ENCODE measurements at places on chromosomes 12 and 14. TPM values are rescaled to one million over a fixed set of nuclear protein-coding genes. Genes with fewer than 3 reads are reported as not detected.

Gene CACNA2D4
- 0.28 TPM for total RNA-seq

Gene NEUROD4
- total RNA-seq, result not detected

DNA sequence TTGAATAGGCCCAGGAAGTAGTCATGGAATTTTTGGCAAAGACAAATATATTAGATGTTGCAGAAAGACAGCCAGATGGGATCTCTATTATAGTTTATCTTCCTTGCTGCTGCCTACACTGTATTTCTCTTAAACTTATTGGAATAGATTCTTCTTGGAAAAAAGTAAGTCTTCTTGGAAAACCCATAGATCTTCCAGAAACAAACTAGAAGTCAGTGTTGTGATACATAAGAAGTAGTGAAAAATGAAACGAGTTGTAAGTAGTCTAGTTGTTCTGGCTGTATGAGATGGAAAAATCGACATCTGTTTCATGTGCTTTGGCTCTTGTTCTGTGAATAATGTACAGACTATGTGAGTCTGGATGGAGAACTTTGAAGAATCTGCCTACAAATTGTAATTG lies 29.0 kb downstream of the GLIPR1L2 start:
- no peak for DNase-seq

- DNase-seq, result no peak
These were observed 123.4 kb upstream of the CPSF6 start for GRCh38 chr12:69115951-69116350.

DNA sequence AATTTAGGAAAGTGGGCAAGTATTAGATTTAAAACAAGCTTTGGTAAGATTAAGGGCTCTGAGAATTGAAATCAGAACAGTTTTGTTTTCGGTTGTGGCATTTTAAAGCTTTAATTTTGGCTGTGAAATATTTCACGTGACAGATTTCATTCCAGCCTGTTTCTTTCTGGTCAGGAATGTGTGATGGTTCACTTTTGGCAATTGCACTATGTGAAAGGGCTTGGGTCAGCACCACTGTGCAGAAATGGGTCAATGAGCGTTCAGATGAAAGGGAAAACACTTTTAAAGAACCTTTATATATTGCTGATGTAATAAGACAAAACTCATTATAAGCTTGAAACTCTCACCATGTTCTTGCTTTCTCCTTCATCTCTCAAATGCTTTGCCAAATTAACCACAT lies 17.1 kb downstream of the NUBPL start:
- DNase-seq, result no peak

GRCh38 chr14:53124786-53125185 lies 28.3 kb downstream of the DDHD1 start:
- no peak for DNase-seq

DNA sequence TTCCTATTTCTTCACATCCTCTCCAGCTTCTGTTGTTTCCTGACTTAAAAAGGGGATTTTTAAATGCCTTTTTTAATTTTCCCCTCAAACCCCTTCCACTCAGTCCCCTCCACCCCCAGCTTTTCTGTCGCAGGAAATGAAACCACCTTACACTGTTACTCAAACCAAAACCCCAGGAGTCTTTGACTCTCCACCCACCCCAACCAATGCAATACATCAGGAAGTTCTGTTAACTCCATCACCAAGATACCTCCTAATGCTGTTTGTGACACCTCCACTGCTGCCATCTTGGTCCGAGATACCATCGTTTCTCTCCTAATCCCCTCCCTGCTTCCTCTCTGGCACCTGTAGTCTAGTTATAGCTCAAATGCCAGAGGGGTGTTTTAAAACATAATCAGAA lies 25.4 kb upstream of the CPM start:
- DNase-seq, result no peak

DNA sequence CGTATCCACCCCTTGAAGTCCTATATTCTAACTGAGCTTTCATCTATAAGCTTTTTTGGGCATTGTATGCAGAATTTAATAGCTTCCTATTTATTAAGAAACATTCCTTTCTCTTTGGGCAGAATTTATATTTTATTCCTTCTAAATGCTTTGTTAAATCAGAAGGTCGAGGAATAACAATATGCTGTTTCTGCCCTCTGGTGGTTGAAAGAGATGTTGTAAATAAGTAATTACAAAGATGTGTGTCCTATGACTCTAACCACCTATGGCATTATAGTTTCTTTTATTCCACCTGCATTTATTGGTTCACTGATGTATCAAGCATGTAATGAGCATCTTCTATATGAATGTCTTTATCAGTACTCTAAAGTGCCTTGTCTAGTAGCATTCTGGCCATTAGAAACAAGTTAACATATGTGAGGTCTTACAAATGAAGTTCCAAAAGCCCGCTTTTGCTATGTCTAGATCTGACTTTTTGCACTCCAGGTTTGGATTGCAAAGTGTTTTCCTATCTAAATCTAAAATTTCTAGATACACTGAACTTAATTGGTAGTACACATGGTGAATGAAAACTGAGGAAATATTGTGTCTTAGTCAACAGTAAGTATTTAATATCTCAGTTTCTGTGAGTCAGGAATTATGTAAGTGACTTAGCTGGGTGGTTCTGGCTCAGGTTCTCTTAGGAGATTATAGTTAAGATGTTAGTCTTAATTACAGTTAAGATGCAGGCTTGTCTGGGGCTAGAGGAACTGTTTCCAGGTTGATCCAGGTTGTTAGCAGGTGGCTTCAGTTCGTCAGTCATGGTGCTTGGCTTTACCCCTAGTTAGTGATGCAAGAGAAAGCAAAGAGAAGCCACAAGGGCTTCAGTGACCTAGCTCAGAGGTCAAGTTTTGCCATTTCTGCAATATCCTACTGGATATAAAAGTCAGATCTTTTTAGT lies 57.5 kb downstream of the PLEKHA5 start:
- peak; percentile 71 for DNase-seq

DNA sequence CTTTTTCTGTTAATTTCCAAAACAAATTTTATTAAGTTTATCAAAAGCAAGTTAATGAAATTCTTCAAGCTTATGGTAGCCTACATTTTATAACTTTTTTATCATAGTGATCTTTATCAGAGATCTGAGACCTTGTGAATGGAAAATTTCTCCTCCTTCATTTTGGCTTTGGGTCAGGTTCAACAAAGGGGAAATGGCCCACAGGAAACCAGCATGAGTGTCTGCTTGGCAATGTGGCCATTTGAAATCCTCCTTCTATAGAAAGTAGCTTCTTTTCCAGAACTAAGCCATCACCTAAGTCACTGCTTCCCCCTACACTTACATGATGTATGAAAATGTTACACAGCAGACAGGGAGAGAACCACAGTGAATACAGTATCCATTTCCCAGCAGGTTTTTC lies 1.6 kb downstream of the RHOJ start:
- peak; percentile 28 for DNase-seq

Gene KRT77
- not detected for total RNA-seq

DNA sequence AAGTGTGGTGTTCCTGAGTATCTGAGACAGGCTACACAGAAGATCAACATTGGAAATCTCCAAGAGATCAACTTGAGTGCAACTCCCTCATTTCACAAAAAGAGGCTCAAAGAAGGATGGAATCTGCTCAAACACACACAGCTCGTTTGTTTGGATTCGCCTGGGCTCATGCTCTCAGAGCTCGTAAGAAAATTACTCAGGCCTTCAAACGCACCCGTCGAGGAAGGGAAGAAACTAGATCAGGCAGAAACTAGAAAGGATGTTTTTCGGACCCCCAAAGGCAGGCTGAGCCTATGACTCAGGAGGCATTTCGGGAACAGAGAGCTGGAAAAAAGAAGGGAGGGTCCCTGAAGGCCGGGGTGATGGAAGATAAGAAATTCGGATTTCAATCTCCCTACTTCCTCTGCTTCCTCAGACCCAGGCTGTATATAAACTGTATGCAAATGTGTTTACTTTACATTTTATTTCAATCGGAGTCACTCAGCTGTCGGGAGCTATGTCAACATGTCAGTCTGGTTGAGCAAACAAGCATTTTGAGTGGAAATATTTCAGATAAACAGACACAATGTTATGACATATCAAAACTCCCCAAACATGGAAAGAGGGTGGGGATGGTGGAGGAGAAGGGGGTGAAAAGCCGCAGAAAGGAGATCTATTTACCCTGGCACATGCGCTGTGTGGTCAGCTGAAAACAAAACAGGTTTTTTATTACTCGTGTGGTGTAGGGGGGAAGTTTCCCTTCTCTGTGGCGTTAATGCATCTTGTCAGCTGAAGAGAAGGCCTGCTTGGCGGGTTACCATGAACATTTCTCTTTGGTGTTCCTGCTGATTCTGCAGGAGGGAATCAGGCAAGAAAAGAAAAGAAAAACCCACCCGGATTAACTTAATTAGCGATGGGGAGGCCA lies 129.1 kb upstream of the TBX3 start:
- peak; percentile 74 for DNase-seq

DNA sequence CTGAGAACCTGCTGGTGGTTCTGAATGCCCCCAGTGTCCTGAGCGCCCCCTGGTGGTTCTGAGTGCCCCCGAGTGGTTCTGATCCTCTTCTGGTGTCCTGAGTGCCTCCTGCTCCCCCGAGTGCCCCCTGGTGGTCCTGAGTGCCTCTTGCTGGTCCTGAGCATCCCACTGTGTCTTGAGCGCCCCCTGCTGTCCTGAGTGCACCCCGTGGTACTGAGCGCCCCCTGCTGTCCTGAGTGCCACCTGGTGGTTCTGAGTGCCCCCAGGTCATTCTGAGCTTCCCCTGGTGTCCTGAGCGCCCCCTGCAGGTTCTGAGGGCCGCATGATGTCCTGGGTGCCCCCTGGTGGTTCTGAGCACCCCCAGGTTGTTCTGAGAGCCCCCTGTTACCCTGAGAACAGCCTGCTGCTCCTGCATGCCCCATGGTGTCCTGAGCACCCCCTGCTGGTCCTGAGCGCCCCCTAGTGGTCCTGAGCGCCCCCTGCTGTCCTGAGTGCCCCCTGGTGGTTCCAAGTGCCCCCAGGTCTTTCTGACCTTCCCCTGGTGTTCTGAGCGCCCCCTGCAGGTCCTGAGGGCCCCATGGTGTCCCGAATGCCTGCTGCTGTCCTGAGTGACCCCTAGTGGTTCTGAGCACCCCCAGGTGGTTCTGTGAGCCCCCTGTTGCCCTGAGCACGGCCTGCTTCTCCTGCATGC lies 1165.4 kb downstream of the TMEM121 start:
- no peak for DNase-seq

Gene ZNF891
- total RNA-seq, result 0.56 TPM

Gene RASSF8
- 50.5 TPM for total RNA-seq

DNA sequence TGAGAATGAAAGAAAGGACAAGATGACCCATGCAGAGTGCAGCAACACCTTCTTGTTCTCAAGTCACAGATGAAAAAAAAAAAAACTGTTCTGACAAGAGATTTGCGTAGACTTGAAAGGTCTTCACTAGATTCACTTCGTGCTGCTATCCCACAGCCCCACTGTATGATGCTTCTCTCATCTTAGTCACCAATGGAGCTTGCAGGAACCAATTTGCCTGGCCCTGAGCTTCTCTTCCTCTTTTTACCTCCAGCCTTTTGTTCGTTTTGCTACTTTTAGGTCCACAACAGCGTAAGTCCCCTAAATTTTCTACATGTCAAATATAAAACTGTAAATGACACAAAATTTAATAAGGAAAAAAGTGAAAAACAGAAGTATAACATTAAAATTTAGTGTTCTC lies 107.9 kb upstream of the NAP1L1 start:
- DNase-seq, result no peak

DNA sequence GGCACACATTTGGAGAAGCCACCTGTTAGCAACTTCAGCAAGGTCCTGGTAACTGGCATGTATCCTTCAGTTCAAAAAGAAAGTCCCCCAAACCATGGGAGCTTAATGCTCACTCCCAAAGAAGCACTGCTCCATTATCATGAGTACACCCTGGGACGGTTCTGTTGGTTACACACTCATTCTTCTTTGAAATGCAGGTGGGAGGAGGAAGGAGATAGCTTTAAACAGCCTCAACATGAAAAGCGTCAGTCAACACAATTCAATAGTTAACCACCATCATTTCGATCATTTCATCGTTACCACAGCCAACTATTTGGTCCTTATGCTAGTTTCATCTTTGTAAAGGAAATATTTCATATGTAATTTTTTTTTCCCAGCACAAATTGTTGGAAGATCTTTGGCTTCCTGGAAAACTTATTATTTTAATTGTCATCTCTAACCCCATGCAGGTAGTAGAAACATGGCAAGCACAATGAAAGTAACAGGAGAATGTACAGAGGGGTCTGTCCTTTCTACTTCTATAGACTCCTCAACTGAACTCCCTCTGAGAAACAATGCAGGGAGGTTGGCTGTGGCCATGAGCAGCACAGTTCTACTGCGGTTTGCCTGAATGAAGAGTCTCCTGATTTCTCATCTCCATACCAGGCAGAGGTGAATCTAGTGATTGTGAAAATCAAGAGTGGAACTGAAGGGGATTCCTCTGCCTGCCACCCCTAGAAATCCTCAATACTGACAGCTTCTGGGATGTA lies 196.4 kb upstream of the FOXN3 start:
- no peak for DNase-seq

DNA sequence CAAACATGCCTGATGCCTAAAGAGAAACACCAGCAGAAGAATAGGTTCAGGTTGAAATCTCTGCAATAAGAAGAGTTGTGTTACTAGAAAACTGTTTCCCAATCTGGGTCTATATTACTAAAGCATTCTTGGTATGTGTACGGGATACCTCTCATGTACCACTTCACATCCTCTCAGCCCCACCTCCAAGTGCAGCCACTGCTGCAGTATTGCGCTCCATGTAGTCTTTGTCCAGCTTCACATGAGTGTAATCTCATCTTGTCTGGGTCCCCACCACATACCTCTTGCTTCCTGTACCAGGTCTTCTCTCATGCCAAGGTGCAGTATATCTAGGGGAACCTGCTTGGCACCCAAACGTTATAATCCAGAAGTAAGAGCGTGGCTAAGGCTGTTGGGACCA lies 187.5 kb upstream of the EEA1 start:
- no peak for DNase-seq

DNA sequence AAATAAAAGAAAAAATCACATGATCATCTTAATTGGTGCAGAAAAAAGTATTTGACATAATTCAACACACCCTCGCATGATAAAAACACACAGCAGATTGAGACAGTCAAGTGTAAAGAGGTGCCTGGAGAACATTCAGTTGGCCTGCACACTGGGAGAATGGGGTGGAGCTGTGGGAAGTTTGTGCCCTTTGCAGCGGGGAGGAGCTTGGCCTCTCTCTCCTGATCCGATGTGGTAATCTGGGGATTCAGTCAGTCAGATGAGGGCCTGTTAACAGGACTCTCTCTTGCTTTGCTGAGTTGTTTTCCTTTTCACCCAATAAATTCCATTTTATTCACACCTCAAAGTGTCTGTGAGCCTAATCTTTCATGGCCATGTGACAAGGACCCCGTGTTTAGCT lies 5.9 kb downstream of the SERPINA6 start:
- DNase-seq, result no peak

- no peak for DNase-seq
These were observed 63.6 kb upstream of the ELK3 start for GRCh38 chr12:96130396-96131059.

GRCh38 chr14:67405771-67406170 lies 6.2 kb downstream of the PLEK2 start:
- DNase-seq, result no peak

- no peak for DNase-seq
These were observed 49.0 kb downstream of the TMTC1 start for GRCh38 chr12:29734734-29735133.

GRCh38 chr12:104553421-104553820 lies 96.7 kb downstream of the CHST11 start:
- DNase-seq, result no peak
